ENCODE measurements at places on chromosomes 2 and 18. TPM values are rescaled to one million over a fixed set of nuclear protein-coding genes. Genes with fewer than 3 reads are reported as not detected.

Gene EIF2AK3
- total RNA-seq: 20.7 TPM

- DNase-seq: no peak
Observed at GRCh38 chr2:20291846-20292408, 58.7 kb downstream of the PUM2 start.

DNA sequence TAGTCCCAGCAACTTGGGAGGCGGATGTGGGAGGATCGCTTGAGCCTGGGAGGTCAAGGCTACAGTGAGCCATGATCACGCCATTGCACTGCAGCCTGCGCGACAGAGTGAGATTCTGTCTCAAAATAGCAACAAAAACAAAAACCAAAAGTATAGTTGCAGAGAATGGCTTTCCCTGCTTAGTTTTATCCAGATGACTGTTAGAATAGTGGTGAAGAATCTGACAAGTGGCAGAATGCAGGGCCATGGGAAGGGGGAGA lies 53.8 kb downstream of the NEDD4L start:
- no peak for DNase-seq

DNA sequence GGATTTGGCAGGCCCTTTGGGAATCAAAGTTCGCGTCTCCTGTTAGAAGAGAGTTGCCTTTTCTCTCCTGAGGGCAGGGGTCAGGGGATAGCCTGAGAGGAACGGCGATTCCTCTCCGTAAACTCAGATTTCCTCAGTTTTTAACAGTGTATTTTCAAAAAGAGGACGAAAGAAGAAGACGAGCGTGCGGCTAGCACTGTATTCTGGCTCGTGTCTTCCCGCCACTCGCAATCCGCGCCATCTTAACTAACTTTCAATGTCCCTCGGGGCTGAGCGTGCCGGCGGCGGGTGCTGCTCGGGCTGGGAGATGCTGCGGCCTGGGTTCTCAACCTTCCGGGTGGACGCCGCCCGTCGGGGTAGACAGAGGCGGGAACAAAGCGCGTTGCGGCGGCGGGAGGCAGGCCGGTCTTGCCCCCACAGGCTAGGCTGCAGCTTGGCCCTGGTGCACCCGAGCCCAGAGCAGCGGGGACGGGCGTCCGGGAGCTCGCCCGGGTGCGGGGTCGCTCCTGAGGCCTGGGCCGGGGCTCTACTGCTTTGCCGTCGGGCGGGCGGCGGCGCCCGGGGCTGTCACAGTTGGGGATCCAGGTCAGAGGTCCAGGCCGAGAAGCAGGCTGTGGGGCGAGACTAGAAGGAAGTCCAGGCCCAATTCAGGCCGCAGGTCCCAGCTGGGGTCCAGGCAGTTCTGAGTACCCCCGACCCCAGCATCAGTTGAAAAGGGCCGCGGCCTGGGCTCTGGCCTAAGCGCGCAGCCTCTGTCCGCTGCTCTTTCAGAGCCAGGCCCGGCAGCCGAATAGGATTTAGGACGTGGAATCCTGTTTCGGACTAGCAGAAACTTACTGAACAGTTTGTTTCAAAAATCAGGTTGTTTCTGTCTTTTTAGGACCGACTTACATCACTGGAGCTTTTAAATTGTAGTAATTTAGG lies 11.8 kb downstream of the TBR1 start:
- no peak for DNase-seq

DNA sequence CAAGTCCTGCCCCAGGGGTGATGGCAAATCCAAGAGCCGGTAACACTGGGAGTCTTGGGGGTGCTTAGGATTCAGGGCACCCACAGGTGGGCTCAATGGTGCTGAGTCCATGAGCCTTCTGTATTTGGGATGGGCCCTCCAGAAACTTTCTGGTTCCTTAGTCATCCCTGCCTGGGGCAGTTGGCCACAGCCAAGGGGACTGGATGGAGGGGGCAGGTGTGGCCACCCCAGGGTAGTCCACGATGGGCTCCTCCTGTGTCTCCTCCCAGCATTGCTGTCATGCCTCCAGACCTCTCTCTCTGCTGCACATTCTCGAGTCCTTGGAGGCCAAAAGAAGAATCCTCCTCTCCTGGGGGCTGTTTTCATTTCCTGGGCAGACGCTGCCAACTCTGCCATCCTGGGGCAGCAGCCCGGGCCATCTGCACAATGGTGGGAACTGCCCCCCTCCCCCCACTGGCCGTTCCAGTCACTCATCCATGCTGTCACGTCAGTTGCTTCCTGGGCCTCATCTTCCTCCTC lies 158.0 kb upstream of the TWIST2 start:
- DNase-seq: no peak

DNA sequence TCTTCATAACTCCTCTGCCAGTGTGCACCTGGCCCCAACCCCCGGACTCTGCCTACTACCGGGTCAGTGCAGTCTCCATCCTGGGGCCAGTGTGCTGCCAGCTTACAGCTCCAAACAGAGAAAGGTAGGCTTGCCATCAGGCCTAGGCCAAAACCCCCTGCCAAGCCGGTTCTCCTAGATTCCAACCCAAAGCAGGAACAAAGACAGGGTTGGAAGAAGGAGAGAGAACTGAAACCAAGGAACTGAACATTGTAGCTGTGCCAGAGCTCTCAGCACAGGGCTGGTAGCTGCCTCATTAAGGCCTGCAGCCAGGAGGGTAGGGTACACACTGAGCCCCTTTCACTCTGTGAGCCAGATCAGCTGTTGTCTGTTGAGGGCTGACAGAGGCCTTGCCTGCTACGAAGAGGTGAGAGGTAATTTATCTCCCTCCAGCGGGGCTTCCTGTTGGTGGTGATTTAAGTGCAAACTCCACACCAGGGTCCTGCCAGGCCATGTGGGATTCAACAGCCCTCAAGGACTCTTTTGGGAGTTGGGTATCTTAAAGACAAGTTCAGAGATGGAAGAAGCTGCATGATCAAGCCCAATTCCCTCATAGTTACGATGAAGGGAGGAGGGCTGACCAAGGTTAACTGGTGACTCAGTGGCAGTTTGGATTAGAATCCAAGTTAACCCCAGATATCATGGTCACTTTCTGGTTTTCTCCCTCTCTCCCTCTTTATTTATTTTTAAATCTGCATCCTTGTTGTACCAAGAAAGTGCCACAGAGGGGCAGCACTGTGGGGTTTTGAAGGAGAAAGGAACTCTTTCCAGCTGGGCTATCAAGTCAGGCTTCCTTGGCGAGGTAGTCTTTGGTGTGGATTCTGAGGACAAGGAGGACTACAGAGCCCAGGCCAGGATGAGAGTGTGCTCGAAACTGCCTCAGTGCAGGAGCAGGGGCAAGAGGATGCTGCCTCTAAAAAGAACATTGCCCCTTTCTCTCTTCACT lies 48.1 kb downstream of the CYRIA start:
- no peak for DNase-seq

DNA sequence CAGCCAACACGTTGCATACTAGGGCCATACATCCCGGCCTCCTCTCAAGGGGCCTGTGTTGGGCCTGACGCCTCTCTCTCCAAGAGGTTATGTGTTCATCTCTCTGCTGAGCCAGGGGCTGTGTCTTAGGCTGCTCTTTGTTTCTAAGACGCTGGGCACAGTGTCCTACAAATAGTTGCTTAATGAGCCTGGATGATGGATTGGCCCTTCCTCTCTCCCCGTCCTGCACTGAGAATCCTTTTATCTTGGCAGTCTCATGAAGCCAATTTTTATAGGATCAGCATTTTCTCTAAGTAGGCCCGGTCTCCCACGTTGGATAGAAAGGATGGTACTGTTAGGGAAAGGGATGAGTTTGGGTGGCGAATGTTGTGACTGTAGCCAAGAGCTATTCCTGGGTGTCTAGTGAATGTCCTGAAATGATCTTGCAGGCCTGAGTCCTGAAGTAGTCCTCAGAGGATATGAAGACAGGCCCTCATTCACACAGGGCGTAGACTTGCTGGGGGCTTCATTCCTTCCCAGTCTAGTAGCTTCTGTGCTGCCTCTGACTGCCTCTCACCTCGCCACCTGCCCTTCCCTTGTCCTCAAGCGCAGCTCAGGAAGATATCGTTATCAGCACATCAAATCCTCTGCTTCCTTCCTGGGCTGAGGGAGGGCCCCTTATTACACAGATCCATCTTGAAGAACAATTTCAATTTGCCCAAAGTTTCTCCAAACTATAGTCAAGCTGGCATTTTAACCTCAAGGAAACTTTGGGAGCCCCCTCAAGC lies 8.8 kb downstream of the LBH start:
- DNase-seq: peak; percentile 53

GRCh38 chr18:23861805-23862470 lies 152.6 kb upstream of the TTC39C start:
- no peak for DNase-seq

Gene DTNA
- total RNA-seq: 208 TPM

Gene ARHGAP15
- 6.8 TPM for total RNA-seq

Gene HOXD13
- total RNA-seq: not detected

DNA sequence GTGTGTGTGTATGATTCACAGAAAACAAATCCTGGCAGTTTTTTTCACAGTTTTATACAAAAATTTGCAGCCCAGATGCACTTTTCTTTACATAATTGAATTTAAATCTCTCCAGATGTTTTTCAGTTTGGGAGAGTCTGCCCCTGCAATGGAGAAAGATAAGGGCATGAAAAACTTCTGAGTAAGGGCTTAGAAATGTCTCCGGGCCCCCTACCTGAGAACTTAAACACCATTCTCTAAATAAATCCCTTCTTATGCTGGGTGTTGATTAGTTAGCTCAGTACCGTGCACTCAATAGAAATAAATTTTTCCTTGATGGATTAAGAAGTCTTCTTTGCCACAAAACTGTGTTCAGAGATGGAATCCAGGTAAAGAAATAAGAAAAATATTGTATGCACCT lies 64.5 kb downstream of the DPP4 start:
- no peak for DNase-seq

Gene SLC40A1
- 30.3 TPM for total RNA-seq

DNA sequence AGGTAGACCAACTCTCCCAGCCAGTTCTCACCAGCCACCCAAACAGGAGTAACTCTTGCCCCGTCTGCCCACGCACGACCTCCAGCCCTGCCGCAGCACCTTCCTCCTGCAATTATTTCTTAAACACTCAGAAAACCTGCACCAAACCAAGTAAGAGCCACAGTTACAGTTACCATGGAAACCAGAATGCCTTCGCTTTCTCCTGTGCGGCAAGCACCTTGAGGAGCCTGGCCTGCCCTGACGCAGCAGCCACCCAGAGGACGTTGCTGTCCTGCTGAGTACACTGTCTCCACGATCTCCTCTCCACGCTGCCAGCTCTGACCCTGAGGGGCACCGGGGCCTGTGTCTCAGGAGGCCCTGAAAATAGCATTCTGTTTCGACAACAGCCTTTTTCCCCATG lies 94.3 kb upstream of the SMIM21 start:
- DNase-seq: no peak

Gene ERBB4
- total RNA-seq: 13.8 TPM

GRCh38 chr2:67792191-67792590 lies 270.6 kb downstream of the C1D start:
- DNase-seq: no peak

DNA sequence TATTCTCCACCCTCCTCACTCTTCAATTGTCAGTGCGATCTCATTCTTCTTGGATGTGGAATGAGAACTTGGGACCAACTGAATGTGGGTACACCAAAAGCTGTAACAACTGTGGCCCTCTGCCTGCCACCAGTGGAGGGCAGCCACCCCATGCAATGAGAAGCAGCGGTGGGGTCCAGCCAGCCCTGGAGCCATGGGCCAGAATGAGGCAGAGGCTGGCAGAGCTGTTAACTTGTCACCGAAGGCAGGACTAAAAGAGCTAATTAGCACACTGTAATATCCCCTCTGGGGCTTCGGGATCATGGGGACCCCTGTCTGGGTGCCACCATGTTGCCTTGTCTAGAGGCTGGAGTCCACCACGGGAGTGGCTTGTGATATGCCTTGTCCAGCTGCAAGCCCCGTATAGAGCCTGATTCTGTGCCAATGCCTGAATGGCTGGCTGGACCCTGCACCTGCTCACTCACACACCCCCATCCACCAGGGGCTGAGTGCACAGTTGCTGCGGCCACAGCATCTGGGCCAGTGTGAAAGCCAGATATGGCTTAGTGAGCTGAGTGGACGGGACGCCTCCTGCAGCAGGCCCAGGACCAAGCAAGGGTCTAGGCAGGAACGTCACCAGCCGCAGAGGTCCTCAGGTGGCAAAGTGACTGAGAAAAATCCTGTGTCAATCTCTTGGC lies 680.5 kb downstream of the DSC3 start:
- DNase-seq: no peak

DNA sequence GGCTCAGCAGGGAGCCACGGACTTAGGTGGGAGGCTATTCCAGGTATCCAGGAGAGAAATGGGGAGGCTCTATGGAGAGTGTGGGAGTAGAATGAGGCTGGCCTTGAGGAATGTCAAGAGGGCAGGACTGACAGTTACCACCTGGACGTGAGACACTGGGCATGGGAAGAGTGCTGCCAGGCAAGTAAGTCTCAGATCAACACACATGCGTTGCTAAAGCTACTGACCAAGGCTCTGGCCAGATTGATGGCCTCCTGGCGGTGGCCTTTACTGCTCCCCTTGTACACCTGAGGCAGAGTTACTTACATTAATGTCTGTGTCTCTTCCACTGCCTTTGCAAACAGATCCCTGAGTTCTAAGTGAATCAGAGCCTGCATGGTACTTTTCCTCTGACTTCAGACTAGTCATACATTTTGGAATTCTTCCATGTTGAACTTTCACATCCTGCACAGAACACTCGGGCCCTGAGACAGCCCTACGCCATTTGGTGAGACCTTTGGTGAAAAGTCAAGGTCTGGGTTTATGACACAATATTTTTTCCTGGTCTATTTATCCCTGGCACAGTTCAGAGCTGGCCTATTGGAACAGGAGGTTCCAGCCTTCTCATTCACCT lies 398.8 kb upstream of the TRIB2 start:
- DNase-seq: no peak

GRCh38 chr2:105076121-105076520 lies 38.3 kb downstream of the MRPS9 start:
- DNase-seq: no peak

- no peak for DNase-seq
Observed at GRCh38 chr2:202290970-202291369, 25.4 kb downstream of the NOP58 start.

Gene LCT
- not detected for total RNA-seq

DNA sequence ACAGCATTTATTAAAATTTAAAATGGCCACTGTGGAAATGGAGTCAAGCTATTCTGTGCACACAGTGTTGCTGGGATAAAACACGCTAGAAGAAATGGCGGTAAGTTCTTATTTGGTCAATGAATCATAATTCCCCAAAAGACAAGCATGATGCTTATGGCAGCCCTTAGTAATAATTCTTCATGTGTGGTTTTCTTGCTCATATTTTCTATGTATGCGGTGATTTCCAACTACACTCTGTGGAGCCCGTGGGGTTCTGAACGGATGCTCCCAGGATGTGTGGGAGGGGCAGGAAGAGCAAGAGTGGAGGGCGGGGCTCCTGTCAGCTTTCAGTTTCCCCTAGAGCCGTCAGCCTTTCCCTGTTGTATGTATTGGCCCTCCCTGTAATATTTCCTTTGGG lies 91.7 kb upstream of the RMDN2 start:
- DNase-seq: no peak

DNA sequence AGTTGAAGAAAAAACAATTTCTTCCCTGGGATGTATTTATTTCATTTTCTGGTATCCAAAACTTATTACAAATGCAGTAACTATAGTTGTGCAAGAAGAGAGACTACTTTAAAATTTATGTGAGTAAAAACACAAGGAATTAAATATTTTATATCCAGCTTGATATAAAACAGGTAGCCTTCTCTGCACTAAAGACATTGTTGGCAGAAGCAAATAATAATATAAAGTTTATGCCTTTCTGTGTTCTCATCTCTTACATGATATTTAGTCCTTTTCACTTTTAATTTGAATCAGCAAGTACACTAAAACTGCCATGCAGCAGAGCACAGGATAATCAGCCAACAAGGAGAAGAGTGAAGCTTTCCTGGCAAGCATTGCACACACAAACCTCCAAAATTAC lies 352.7 kb downstream of the ARL6IP6 start:
- DNase-seq: no peak

Gene ACKR3
- 36.6 TPM for total RNA-seq
